ENCODE measurements at places on chromosomes 5 and 9.
A peak's percentile ranks its signal among the peaks of the same experiment; 100 is the strongest.

DNA sequence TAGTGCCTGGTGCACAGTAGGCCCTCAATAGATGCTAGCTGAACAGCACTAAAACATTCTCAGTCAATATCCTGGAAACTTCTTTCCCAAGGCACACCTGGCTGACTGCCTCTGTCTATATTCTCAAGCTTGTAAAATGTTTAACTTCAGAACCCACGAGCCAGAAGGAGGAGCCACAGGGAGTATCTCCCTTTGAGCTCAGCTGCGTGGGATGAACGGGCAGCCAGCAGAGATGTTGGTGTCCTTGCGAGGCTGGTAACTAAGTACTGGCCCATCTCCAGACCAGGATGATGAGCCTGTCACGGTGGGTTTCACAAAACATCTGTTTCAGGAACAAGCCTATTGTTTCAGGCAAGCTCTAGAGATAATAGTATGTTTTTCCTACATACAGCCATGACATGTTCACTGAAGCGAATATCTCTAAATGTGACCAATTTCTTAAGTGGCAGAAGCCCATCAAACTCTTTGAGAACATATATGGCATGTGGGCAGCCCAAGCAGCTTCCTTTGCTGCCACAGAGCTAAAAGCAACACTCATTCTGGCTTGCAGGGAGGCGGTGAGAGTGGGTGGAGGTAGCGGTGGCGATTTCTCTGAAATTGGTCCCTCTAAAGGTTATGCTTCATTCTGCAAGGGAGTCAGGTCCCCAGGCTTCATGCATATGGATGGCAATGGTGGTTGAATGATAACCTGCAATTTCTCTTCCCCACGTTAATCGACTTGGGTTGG is 206.2 kb downstream of the TTLL11 start:
- DNase-seq, result no peak

DNA sequence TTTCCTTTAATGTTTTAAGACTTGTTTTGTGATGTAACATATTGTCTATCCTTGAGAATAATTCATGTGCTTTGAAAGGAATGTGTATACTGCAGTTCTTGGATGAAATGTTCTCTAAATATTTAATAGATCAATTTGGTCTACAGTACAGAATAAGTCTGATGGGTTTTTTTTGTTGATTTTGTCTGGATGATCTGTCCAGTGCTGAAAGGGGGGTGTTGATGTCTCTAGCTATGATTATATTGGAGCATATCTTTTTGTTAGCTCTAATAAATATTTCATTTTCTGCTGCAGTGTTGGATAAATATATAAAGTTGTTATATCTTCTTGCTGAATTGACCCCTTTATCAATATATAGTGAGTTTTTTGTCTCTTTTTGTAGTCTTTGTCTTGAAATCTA is 269.9 kb upstream of the TUSC1 start:
- no peak for DNase-seq

GRCh38 chr9:76917299-76917698 is 11.4 kb upstream of the PRUNE2 start:
- DNase-seq, result no peak

DNA sequence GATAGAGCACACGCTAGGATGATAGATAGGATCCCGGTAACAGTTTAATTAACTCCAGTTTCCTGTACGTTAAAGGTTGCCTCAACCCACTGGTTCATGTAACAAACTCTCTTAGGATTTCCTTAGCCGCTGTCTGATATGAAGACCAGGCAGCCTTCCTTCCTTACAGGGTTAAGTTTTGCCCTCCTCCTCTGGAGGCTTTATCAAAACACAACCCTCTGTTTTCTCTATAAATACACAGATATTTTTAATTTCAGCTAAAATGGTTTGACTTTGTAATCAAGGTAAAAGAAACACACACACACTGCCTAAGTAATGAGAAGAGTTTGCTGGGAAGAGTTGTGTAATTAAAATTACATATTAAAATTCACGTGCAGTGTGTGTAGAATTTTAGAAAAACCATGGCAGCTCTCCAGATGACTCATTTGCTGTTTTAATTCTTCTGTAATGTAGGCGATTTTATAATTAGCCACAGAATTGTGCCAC is 369.8 kb downstream of the CSNK1G3 start:
- no peak for DNase-seq

DNA sequence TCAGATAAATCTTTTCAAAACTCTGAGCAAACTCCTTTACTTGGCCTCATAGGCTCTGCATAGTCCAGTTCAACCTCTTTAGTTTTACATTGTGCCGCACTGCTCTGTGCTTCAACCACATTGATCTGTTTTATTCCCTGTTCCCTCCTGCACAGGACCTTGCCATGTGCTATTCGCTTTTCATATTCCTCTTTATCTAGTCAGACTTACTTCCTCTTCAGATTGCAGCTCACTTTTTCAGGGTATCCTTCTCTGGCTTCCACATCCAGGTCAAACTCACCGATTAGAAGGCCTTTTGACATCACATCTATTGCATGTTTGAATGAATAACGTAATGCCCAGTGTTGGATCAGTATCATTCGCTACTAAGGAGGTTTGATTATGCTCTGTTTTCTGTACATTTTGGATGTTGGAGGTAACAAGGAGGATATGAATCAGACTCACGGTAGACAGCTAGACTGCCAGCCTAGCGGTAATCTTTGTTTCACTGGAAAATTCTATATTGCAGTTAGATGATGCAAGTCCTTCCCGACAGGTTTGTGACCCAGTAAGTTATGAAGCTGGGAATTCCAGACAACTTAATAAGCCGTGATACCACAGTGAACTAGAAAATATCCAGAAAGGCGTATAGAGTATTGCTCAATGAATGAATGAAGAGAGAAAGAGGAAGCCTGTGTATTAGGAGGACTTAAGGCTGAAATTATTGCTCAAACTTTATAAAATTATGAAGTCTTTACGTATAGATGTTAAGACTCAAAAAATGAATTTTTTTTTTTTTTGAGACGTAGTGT is 65.7 kb downstream of the IQGAP2 start:
- peak; percentile 72 for DNase-seq

DNA sequence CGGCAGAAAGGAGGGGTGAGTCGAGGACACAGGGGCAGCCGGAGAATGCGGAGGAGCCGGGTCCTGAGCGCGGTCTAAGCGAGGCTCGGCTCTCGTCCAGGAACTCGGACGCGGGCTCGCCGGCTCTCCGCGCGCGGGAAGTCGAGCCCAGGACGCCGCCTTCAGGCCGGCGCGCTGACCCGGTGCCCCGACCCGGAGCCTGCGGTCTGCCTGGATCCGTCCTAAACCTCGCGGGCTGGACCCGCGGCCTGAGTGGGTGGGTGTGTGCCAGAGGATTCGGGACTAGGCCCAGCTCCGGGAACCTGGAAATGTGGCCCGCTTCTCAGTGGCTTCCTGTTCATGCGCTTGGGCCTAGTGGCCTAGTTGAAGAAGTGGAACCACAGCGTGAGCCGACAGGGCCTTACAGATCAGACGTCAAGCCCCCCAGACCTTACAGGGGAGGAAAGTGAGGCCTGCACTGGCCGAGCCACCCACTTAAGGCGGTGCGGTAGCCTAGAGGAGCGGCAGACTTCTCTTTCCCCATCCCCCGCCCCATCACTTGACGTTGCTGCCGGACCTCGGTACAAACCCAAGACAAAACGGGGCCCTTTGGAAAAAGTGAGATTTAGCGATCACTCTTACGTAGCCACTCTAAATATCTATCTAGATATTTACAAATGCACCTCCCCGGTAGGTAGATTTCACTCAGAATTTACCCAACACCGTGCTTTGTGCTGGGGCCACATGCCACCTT is 1.2 kb downstream of the CDKN2B-AS1 start:
- DNase-seq, result peak; percentile 35

GRCh38 chr9:36141288-36141687 is 4.8 kb downstream of the GLIPR2 start:
- DNase-seq, result no peak

DNA sequence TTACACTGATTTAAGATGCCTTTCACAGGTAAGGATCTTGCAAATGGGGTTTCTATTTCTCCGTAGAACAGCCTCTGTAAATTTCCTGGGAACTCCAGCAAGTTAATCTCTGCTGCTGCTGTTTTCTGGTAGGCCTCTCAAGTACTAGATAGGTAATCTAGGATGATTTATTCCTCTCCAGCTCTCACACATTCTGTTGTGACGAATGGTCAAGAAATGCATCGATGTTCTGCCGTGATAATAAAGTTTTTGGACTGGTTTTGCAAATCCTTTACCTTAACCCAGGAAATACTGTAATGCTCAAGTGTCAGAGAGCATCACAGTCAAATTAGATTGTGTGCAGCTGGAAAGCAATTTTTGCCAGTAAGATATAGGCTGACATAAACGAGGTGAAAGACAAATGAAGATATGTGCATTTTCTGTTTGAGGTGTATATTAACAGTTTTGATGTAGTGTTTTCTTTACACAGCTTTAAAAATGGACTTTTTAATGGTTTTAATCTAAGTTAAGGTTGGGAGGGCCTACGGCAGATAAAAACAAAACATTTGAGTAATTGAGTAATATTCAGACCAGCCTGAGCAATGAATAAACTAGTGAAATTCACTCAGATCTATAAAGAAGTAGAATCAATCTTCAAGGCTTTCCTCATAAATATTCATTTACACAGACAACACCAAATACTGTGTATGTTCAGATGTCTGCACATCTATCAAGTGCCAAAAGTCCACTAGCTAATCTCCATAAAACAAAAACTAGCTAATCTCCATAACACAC is 300.6 kb upstream of the EDIL3 start:
- DNase-seq, result no peak

- DNase-seq, result no peak
These were observed 3.9 kb downstream of the RASGRF2 start for GRCh38 chr5:80963966-80964481.

- no peak for DNase-seq
These were observed 112.2 kb downstream of the ZNF608 start for GRCh38 chr5:124634228-124634739.

DNA sequence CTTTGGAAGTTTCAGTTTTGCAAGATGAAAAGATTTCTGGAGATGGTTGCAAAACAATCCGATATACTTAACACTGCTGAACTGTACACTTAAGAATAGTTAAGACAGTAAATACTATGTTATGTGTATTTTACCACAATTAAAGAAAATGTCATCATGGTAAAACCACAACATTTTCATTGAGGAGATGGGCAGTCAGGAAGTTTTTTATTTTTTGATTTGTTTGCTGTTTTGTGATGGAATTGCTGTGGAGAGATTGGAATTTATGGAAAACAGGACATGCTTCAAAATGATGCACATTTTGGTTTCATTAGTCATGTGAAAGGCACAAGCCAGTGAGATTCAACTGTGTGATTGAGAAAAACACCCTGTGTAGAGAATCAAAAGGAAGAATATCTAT is 90.5 kb upstream of the AGXT2 start:
- no peak for DNase-seq

GRCh38 chr9:92724528-92725265 is 39.9 kb downstream of the BICD2 start:
- DNase-seq, result no peak

DNA sequence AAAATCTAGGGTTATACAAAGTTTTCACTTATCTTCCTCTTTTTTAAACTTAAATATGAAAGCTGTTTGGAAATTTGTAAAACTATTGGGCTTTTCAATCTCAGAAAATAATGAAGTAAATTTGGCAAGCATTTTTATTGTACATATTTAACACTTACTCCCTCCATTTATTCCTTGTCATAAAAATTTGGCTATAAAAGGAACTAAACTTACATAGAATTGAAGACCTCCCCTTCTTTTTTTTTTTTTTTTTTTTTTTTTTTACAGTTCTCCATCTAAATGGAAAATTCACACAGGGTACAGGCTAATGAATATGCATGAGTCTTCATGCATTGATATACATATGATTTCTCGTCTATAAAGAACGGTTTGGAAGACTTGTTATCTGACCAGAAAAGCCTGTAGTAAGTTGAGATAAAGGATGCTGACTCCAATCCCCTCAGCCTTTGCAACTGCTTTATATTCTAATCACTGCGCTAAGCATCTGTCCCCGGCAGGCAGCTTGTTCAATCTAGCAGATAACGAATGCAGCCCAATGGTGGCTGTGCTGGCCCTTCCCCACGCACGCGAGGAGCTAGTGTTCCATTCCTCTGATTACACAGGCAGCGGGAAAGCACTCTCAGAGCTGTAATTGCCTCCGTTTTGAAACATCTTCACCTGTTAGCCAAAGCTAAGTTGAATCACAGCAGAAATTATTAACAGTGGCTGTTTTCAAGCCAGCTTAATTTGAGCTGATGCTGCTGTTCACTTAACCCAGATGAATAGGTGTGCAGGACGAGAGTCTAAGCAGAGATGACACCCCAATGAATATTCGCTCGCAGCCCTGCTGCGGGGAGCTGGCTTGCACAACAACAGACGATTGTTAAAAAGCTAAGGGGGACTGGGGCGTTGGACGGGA is 453.8 kb upstream of the ZNF608 start:
- DNase-seq, result no peak

DNA sequence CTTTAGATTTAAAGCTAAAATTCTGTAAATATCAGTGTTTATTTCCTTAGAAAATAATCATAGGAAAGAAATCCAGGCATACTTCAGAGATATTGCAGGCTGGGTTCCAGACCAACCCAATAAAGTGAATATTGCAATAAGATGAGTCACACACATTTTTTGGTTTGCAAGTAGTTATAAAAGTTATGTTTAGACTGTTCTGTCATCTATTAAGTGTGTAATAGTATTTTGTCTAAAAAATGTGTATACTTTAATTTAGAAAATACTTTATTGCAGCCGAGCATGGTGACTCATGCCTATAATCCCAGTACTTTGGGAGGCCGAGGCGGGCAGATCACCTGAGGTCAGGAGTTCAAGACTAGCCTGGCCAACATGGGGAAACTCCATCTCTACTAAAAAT is 6.9 kb upstream of the RIC1 start:
- no peak for DNase-seq

DNA sequence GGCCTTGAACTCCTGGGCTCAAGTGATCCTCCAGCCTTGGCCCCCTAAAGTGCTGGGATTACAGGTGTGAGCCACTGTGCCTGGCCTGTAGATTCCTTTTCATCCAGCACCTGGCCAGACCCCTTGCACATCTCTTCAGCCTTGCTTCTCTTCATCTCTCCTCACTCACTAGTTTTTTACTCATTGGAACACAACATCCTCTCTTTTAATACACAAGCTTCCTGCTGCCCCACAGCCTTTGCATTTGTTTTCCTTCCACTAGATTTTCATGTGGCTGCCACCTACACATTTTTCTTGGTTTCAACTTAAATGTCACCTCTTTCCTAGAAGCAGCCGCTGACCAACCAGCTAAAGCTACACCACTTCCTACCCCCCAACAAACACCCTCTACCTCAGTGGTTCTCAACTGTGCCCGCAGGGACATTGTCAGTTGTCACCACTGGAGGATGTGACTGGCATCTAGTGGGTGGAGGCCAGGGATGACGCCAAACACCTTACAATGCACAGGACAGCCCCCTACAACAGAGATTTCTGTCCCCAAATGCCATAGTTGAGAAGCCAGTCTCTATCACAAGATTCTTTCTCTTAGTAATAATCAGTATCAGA is 33.7 kb downstream of the HAVCR1 start:
- DNase-seq, result no peak

DNA sequence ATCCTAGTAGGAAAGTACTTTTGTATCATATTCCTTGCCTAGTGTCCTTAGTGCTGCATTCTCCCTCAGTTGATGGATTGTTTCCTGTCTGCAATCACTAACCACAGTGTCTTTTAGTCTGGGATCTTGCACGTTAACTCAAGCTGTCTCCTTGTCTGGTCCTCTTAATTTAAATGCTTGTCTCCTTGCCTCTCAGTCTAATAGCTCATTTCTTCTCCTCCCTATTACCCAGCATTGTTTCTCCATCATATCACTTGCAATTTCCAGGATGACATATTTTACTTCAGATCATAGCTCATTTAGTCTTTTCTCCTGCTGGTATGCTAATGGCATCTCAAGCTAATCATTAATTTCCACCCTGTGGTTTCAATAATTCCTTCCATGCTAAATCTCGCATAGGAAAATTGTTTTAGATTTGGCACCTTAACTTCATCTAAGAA is 2052.0 kb upstream of the C9orf72 start:
- DNase-seq, result no peak

GRCh38 chr9:135281791-135282737 is 194.6 kb downstream of the OLFM1 start:
- DNase-seq, result no peak
